ENCODE measurements at places on chromosomes 6 and 20.

GRCh38 chr20:33787253-33787891, 23.8 kb upstream of the CHMP4B start:
- no peak for DNase-seq

GRCh38 chr6:31087494-31088089, 24.8 kb downstream of the C6orf15 start:
- DNase-seq: peak; percentile 78

DNA sequence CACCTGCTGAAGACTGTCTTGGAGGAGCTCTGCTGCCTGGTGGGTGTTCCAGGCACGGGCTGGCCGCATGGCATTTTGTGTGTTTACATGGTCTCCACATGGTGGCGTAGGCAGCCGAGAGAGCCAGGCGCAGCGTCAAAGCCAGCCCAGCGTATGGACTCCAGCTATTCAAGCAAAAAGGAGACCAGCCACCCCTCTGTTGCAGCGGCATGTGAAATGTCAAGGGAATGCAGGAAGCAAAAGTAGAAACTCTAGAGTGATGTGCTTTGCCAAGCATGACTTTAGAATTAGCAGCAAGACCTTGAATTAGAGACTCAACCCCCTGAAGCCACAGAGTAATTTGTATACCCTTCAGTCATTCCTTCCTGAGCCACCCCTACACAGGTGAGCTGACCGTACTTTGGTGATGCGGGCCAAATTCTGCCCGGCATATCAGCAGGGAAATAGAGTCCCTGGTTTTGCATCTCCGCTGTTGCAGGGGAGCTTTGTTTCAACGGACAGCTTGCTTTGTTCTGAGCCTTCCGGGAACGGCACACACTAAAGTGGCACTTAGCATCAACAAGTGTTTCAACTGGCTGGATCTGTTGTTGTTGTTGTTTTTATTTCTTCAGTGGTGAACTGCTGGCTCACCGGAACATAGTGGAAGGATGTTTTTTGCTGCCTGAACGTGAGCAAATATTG, 48.5 kb downstream of the FNDC1 start:
- no peak for DNase-seq

DNA sequence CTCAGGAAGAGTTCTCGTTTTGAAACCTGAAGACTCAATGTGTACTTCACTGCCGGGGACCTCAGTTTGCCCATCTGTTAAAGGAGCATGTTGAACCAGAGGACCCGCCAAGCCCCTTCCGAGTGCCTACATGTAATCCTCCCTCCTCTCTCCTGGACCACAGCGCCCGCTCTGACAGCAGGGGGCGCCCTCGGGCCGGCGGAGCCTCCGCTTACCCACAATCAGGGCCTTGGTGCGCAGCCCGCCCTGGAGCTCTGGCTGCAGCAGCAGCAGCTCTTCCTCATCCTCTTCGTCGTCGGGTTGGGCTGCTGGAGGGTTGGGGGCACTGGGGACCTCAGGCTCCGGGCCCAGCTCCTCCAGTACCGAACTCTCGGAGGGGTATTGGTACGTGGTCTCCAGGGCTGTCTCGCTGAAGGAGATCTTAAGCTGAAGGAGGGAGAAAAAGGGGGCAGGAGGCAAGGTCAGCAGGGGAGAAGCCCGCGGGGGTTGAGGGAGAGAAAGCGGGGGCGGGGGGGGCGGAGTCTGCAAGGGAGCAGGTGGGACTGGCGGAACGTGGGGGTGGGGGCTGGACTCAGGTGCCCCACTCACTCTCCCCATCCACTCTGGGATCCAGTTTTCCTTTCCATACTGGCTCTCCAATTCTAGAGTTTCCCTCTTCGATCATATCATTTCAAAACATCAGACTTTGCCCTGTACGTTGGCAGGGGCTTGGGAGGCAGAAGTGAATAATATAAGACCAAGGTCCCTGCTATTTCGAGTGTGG, 6.3 kb upstream of the DHX16 start:
- DNase-seq: peak; percentile 91

- DNase-seq: no peak
Measured at GRCh38 chr6:110284855-110285254, 73.3 kb downstream of the METTL24 start.

DNA sequence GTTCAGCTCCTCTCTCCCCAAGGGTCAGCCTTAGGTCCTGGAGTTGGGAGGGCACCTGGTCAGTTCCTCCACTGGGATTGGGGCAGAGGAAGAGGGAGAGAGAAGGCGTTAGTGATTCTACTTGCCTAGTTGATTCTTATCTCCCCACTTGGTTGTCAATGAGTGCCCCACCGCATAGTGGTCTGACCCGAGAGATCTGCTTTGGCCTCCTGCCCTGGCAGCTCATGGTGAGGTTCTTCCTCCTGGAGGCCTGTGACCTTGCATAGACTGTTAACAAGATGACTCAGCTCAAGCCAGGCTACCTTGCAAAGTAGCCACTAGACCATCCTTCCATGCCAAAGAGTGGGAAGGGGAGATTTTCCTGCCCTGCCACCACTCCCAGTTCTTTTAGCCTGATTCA, 160.6 kb downstream of the TMEM200A start:
- no peak for DNase-seq

DNA sequence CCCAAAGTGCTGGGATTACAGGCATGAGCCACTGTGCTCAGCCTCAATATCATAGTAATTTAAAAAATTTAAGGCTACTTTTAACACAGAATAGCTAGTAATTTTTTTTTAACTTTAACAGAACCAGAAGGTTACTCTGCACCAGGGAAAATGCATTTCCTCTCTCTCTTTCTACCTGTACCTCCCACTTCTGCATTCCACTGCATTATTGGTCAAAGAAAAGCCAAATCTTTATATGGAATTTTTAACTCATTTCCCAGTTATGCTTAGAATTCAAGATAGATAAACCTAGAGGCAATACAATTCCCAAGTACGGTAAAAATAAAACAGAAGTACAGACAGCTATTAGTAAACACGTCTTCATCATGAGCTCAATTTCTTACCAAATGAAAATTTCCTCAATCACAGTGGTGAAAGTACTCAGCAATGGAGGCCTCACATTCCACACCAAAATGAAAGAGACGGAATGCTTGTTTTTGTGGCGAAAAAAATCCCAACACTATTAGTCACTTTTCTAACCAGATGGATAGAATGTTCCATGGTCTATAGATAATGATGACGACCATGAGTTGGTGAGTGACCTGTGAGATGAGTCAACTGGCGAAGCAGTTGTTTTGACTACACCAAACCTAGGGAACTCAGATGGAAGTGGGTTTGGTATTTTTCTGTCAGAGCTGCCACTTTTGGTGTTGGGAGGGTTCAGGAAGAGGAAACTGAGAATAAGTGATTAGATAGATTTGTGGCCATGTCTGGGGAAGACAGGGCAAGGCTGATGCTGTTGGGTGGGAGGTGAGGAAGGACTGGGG, 104.7 kb upstream of the SGK1 start:
- no peak for DNase-seq

DNA sequence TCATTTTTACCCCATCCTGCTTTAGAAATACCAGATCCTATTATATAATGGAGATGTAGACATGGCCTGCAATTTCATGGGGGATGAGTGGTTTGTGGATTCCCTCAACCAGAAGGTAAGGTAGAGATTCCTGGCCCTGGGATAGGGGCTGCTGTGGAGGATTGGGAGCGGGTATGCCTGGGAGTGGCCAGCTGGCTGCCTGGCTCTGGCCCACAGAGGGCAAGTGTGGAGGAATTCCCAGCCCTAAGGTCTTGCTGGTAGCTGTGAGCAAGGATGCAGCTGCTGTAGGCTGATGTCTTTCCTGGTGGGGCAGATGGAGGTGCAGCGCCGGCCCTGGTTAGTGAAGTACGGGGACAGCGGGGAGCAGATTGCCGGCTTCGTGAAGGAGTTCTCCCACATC, 6.6 kb downstream of the CTSA start:
- DNase-seq: no peak

GRCh38 chr6:100452998-100453397, 11.7 kb downstream of the SIM1 start:
- DNase-seq: no peak

DNA sequence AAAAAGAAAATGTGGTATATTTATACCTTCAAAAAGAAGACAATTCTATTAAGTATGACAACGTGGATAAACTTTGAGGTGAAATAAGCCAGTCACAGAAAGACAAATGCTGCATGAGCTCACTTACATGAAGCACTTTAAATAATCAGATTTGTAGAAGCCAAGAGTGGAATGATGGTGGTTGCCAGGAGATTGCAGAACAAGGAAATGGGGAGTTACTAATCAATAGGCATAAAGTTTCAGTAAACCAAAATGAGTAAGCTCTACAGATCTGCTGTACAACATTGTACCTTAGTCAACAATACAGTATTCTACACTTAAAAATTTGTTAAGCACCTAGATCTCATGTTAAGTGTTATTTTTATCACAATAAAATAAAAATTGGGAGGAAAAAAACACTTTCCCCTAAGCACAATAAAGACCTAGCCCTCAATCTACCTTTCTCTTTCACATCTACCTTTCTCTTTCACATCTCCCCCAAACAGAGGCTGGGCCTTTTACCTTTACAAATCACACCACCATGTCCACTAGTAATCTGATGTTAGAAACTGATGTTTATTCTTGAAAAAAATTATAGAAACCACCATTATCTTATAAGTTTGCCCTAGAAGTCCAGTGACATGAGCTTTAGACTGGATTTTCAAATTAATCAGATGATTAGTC, 73.9 kb downstream of the PKIB start:
- DNase-seq: no peak

GRCh38 chr6:32589596-32590449, at the start of gene HLA-DRB1:
HLA-DRB1 (minus strand) TSS chr6:32589848; CDS start chr6:32589742, 106 bp downstream.
- DNase-seq: no peak

GRCh38 chr6:167679790-167680604, 146.7 kb upstream of the AFDN start:
- no peak for DNase-seq

GRCh38 chr6:83258517-83258916, 65.4 kb downstream of the RWDD2A start:
- DNase-seq: no peak

DNA sequence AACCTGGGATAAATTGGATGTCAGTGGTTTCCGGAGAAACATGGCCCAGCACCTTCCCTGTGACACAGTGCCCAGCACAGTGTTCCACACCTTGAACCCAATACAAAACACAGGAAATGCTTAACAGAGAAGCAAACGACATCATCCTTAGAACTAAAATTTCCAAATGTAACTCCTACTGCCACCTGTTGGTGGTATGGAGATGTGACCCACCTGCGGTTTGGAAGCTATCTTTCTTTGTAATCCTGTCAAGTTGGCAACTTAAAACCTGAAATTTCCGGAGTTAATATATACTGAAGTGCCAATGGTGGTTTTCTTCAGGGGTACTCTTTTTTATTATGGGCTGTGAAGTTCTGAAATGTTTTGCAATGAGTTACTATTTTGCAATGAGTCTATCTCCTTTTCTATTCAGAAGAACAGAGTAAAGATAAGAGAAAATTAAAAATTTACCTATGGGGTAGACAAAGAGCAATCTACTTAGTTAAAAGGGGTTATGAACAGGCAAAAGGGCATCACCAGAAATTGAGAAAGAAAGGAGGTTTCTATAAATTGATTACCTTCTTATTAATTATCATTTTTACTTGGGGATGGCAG, 658.8 kb downstream of the PTPRT start:
- no peak for DNase-seq
